ENCODE measurements at places on chromosomes 7 and 10.

DNA sequence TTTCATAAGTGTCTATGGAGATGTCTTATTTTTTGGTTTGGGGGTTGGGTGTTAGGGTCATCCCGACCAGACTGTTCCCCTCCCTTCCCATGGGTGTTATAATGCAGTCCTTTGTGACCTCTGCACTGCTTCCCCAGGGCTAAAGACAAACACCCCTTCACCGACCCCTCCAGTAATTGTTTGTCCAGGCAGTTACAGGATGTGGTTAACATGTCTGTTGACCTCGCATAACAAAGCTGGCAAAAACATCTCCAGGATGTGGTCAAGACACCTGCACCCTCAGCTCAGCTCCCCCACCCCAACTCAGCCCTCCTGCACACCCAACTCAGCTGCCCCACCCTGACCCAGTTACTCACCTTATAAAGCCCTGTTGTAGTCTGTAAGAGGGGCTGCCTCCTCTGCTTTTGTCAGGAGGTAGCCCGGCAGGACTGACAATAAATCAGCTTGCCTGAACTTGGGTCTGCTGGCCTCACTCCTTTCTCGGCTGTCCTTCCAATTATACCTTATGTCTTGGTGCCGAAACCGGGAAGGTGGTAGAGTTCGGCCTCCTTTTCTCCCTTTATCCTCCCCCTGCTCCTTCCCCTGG, 102.2 kb downstream of the ZNF92 start:
- no peak for DNase-seq

GRCh38 chr7:157359581-157359980, 22.8 kb downstream of the DNAJB6 start:
- DNase-seq: no peak

DNA sequence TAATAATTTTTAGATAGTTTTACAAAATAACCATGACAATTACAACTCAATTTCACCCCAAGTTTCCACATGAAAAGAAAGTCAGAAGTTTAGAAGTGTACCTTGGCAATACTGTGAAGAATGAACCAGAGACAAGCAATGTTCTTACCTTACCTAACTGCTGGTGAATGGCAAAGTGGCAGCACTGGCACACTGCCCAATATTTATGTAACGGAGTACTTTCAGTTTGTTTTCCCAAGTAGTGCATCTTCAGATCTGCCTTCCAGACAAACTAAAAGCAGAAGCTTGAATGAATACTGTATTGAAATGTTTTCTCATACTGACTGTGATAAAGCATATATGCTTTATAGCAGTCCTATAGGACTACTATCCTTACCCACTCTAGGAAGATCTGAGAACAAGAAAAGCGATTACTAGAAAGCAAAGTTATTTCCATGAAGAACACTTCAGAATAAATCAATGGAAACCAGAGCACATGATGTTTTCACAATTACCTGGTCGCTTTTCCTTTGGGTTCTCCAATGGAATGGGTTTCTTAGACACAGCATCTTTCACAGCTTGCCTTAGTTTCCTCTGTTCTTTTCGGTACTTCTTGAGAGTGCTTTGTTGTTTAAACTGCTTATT, 1.5 kb downstream of the NOC3L start:
- DNase-seq: no peak

DNA sequence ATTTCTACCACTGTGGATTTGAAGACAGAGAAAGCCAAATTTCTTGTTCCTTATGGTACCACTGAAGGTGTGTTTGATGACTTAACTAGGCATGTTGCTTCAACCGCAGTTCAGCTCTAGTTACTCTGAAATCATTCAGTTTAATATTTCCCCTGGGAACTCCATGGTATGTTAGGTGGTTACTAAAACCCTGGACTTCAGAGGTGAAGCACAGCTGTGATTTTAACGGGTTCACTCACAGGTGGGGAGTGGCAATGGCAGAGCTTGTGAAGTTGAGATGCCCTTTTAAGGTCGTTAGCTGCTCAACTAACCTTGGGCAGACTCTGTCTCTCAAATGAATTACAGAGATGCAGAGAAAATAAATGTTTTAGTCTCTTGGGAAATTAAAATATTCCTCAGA, 163.6 kb upstream of the PHYHIPL start:
- DNase-seq: no peak

DNA sequence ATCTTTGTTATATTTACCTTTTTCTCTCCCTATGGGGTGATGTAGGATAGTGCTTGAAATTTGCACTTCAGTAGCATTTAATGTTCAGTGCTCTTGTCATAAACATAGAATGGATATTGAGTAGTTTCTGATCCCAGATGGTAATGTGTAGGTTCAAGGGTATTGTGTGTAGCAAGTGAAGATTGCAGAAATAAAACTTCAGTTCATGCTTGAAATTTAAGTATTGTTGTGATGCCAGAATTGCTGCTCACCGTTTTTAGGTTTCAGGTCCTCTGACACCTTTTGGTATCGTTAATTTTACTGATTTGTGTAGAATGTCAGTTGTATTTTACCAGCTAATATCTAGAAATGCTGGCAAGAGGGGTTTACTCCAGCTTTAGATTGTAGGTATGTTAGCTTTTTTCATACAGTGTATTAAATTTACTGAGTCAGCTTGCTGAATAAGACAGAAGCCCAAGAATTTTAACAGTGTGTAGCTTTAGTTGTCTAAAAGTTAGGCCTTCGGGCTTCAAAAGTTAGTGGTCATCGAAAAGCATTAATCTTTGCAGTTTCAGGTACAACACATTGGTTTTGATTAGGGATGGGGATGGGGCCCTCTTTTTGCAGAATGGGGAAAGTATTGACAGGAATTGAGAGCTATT, 1.9 kb downstream of the PTEN start:
- no peak for DNase-seq

DNA sequence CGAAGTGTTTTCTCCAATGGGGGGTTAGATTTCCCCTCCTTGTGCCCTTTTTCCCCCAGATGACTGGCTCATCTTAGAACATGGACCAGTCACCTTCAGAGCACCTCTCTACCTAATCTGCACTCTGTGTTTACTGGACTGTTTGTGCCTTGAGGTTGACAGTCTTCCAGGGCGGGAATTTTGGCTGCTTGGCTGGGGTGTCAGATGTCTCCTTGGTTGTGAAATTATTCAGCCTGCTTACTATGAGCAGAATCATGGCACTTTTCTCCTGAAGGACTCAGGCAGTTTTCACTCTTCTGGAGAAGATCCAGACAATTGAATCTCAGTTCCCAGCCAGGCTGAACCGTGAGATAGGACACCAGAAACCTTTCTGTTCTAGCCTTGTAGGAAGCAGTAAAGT, 60.3 kb upstream of the NFKB2 start:
- no peak for DNase-seq

DNA sequence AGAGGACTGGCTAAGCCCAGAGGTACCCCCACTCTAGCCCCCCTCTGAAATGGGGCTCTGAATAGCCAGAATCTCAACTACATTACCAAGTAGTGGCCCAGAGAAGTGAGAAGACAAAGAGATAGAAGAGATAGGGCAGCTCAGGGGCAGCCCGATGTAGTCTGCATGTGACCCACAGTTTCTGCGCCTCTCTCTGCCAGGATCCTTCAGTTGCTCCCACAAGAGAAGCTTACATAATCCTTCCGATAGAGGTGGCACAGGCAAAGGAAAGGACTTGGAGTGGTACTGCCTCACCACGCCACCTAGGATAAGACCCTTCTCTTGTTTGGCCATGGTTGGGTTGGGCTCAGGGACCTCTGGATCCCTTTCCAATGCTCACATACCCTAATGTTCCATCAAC, 5.4 kb upstream of the PDE1C start:
- no peak for DNase-seq

DNA sequence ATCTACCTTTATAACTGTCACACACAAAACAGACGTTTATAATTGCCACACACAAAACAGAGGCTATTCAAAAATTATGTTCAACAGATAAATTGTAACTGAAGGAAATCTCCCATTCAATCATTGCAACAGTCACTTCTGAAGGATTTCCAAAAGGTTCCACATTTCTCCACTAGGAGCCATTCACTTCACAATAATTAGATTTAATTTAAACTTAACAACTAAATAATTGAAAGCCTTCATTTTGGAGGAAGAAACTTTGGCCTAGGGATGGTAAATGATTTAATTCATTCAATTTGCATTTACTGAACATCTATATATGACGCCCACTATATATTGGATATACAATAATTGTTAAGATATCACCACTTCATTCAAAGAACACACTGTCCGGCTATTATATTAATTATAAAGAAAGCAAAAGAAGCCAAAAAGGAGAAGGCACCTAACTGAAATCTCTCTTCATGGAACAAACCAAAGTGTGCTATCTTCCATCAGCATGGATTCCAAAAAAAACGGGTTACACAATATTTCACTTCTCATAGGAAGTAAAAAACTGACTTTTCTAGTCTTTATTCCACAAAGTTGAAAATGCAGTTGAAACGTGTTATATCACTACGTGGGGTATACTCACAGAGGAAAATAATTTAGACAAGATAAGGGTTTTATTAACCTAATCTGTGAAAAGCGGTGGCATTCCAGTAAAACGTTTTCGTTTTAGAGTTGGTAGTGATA, 1.7 kb downstream of the ATAD1 start:
- DNase-seq: no peak

GRCh38 chr10:117094856-117095255, 43.2 kb downstream of the VAX1 start:
- no peak for DNase-seq

- no peak for DNase-seq
Observed at GRCh38 chr7:99196536-99197258, 11.2 kb downstream of the KPNA7 start.

DNA sequence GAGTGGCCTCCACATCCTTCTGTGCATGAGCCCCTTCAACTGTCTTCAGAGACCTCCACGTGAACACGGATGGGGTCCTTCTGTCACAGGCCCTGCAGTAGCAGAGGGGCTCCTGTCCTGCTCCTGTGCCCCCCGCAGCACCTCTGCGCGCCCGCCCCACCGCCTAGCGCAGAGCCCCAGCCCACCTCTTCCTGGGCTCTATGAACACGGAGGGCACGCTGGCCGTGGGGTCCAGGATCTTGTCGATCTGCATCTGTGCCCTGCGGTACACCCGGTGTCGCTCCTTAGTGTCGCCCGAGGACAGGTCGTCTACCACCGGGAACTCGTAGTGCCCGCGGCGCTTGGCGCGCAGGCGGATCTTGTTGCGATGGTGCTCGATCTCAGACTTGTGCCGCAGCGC, 71.4 kb upstream of the ATP6V0A4 start:
- no peak for DNase-seq

DNA sequence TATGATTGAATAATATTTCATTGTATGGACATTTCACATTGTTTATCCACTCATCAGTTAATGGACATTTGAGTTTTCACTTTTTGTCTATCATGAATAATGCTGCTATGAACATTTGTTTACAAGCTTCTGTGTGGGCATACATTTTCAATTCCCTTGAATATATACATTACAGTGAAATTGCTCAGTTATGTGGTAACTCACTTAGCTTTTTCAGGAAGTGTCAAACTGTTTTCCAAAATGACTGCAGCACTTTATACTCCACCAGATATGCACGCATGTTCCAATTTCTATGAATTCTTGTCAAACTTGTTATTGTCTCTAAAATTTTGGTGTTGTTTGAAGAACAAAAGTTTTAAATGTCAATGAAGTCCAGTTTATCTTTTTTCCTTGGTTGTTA, 401.2 kb downstream of the THSD7A start:
- DNase-seq: no peak

DNA sequence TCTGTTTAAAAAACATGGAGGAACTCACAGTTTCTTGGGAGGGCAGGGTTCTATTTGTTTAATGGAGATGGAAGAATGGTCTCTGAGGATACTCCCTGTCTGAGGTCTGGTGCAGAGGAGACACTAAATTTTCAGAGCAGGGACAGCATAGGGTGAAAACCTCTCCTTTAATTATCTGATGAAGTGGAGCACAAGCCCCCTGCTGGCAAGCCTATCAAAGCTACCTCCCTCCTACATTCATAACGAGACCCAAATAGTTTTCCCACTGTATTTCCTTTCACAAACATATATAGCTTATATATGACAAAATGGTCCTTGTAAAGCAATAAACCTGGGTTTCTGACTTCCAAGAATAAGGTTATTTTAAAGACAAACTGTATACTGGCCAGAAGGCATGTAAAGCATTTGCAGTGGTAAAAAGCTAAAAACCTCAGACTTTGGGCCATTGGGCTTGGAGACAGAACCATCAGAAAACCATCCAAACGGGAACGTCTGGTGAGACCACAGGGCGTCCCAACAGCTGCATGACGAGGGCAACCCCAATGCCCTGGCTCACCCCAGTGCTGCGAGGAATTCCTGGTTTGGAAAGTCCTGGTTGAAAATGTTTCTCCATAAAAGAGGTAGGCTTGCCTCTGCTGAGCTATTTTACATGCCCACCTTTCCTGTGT, 201.3 kb downstream of the FANK1 start:
- DNase-seq: no peak

DNA sequence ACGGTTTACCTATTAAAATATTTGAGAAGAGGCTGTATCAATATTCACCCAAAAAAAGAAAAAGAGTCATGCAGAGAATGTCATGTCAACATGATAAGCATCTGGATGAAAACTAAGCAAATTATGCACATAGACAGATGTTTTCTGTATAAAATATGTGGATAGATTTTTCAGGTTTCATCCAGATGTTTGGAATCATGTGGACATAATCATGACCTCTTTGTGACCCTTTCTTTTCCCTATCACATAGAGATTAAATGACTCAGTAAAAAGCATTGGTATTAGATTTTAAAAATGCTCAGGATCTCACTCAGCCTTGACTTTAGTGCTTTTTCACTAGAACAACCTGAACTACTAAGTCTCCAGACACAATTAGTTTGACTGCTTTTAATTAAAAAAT, 90.0 kb downstream of the FOXP2 start:
- no peak for DNase-seq

All from skeletal muscle cell (primary cell).